ENCODE measurements at places on chromosomes 5 and 9.

DNA sequence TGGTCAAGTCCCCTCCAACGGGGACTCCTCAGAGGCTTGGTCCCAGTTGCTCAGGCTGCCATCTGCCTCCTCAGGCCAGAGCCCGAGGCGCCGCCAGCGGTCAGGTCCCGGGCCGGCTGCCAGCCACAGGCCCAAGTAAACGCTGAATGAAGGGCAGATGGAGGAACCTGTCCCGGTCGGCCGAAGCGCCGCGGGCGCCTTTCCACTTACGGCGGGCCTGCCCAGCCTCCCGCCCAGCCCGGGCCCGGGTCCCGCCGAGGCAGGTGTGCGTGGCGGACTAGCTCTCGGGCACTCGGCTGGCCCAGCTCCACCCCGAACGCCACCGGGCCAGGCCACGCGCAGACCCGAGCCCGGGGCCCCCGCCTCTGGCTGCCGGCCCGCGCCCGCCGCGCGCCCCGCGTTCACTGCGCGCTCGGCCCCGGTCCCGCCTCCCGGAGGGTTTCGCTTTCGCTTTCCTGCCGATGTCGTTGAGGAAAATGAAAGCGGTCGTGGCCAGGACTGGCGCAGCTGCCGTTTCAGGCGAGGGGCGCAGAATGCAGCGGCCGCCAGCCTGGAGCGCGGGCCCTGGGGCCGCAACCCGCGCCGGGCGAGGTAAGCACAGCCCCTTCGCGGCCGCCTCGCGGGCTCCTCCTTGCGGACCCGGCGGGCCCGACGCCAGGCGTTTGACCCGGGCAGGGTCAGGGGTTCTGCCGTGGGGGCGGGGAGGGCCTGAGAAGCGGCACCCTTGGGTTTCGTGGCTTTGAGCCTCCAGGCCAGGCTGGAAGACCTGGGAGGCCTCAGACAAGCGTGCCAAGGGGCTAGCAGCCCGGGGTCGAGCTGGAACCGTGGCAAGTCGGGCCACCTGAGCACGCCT lies 41.2 kb downstream of the SLC22A5 start:
- peak; percentile 72 for DNase-seq

GRCh38 chr5:177008716-177009115 lies 2.1 kb upstream of the UIMC1 start:
- DNase-seq: no peak

GRCh38 chr5:13212886-13213285 lies 731.6 kb downstream of the DNAH5 start:
- DNase-seq: no peak

GRCh38 chr5:126514131-126514557 lies 80.9 kb downstream of the ALDH7A1 start:
- DNase-seq: no peak

DNA sequence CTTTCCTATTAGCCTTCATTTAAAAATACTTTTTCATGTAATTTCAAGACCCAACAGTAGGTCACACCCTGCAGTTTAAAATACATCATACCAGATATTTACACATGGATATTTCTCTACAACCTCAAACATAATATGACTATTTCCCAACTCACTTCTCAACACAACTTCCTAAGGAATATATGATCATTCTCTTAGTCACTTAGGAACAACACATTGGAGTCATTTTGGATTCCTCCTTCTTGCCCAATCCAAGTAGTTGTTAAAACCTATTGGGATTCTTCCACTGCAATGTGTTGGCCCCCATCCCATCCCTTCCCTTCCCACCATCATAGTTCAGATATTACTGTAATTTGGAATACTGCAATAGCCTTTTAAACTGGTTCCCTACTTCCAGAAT lies 145.5 kb downstream of the DCP2 start:
- DNase-seq: no peak

- no peak for DNase-seq
These were observed 204.2 kb downstream of the ARHGAP26 start for GRCh38 chr5:142974409-142974808.

DNA sequence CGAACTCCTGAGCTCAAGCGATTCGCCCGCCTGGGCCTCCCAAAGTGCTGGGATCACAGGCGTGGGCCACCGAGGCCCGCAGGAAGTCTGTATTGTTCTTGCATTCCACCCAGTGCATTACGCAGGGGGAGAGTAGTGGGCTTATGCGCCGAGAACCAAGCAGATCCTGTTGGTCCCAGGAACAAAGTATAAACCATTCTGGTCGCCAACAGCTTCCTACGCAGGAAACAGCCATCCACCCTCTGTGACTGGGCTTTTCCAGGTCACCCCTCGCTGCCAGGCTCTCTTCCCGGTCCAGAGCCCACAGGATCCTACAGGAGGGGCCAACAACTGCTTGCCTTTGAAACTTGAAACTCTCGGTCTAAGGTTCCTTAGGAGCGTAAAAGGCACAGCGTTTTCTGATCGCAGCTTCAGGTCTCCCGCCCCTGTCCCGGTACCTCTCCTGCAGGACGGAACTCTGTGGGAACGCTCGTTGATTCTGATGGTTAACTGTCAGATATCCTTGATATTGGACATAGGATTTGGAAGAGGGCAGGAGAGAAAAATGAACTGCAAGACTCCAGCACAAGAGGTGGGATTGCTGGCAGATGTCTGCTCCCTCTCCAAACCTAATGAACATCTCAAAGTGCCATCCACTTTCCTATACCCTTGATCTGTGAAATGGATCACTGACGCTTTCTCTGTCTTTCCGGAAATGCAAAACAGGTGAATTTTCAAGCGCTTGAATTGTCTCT lies 4.2 kb upstream of the ANXA2R start:
- no peak for DNase-seq

DNA sequence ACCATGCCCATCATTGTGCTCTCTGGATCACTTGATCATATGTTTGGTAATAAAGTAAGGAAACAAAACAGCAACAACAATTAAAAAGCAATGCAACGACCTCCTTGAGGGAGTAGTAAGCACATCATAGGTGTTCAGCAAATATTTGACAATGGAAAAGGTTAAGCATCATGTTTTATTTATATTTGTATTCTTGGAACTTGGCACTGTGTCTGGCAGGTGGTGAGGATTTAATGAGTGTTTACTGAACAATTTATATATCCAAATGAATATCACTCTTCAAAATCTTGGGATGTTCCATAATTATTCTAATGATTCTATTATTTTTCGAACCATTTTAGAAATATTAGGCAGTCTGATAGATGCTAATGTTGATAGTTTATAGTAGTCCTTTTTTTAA lies 6.2 kb downstream of the PIP5K1B start:
- DNase-seq: no peak

DNA sequence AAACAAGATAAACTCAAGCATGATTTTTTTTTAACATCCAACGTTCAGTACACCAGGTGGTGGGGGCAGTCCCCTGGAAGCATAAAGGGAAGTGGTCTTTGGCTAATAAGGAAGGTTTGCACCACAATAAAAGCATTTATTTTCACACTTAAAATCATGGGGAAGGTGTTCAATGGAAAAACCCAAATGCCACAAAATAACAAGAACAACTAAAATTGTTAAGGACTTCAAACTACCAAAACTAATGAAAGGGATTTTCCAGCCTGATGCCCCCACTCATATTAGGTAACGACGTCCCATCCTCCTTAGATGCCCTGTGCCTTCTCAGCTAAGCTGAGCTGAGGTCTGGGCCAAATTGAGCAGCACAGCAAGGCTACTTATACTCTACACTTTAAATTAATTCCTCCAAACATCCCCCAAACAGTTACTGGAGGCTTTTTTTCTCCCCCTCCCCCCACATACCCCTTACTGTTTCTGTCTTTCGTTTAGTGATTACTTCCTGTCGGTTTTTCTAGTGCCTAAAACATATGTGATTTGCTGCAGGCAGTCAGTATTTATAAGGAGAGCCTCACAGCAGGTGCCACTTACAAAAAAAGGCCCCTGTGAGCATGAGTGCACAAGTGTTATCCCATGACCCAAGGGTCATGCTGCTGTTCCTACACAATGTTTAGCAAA lies 259.7 kb upstream of the ZNF608 start:
- DNase-seq: no peak

GRCh38 chr9:113665064-113665463 lies 201.5 kb downstream of the RGS3 start:
- no peak for DNase-seq

DNA sequence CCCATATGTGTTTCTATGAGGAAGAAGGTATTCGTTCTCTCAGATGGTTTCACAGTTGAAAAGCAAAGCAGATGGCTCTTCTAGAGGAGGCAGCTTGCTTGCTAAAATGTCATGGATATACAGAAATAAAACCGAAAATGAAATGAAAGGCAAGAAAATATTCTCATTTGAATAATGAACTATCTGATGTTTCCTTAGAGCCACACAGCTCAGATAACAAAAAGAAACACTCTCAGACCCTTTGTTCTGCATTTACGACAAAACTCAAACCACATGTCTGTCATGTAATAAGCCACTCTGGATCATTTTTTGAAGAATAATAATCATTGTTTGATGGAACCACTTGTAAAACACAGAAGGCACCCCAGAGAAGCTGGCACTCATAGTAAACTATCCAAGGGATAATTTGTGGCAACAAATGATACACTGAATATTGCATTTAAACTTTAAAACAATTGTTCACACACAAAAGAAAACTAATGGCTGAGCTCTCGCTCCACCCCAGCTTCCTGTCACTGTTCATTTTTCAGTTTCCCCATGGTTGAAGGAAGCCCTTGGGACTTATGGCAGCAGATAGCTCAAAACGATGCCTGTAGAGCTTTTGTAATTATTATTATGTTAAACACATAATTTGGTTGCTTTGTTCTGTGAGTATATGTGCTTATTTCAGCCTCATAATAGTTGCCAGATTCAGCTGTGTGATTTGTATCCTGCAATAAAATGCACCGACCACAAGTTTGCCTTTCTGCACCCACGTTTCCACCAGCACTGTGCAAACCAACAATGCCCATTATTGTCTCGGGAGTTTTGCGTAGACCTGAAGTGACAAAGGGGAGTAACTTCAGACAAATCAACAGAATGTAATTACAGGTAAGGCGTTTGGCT lies 256.0 kb downstream of the TMEM167A start:
- DNase-seq: no peak

- DNase-seq: no peak
These were observed 30.3 kb downstream of the LPCAT1 start for GRCh38 chr5:1493413-1493812.

DNA sequence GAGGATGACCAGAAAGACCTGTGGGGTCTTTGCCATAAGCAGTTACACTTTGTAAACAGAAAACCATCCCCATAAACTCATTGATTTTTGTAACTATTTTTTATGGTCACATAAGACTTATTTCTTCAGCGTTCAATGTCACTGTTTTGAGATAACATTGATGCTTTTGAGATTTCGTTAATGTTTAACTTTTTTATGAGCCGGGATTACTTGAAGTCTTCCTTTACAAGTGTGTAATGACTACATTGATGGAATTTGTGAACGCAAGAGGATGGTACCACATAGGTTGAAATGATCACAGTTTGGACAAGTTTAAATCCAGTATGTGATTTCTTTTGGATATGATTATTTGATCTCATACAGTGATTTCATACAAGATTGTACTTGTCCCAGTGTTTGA lies 1.8 kb downstream of the SLC12A2 start:
- DNase-seq: no peak

DNA sequence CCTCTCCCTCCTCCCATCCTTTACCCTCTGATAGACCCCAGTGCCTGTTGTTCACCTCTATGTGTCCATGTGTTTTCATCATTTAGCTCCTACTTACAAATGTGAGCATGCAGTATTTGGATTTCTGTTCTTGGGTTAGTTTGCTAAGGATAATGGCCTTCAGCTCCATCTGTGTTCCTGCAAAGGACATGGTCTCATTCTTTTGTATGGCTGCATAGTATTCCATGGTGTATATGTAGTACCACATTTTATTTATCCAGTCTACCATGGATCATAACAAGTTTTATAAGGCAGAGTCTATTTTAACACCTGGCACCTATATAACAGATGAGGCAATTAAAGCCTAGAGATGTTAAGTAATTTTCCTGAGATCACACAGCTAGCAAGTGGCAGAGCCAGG lies 7.4 kb downstream of the YTHDC2 start:
- DNase-seq: no peak

- no peak for DNase-seq
These were observed 8.3 kb downstream of the DIMT1 start for GRCh38 chr5:62395210-62395950.

- DNase-seq: no peak
These were observed 787.7 kb upstream of the CDH6 start for GRCh38 chr5:30405821-30406220.

- DNase-seq: no peak
These were observed 9.8 kb downstream of the PIK3R1 start for GRCh38 chr5:68225188-68225910.

GRCh38 chr9:134386951-134387831 lies 60.9 kb downstream of the RXRA start:
- no peak for DNase-seq

Data from stimulated activated CD8-positive, alpha-beta memory T cell treated with anti-CD3 and anti-CD28 coated beads, Interleukin-15, amount 100 ng/mL, for 4 hours (primary cell).